Fibroblast of skin of scalp (primary cell): ENCODE measurements at places on chromosomes 4 and X.
A peak's percentile ranks its signal among the peaks of the same experiment; 100 is the strongest.

DNA sequence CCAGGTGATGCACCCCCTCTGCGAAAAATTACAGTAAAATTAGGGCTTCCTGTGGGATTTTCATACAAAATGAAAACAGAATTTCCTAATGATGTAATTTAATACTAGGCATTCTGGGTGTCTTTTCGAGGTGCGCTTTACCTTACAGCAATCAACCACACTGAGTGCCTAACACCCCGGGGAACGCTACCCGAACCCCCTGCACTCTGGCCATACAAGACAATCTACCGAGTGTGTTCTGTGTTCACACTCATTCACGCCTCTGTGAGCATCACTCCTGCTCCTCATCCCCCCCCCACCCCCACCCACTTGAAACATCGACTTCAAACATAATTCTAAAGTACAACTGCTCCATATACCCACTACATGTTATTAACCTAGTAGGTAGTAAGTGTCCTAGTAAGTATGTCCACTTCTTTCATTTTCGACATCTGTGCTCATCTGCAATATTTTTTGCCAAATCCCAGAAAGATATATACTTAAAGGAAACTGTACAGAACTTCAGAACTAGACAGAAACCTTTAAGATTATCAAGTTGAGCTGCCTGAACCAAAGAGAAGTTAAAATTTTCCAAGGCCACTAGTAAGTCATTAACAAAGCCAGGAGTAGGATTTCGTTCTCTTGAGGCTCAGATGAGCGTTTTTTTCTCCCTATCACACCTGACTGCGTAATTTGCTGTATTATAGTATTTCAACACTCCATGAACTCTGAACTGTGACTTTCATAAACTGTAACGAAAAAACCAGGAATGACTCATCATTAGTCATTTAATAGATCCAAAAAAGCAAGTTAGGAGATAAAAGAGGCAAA lies 80.0 kb downstream of the FAT1 start:
- peak; percentile 20 for DNase-seq

DNA sequence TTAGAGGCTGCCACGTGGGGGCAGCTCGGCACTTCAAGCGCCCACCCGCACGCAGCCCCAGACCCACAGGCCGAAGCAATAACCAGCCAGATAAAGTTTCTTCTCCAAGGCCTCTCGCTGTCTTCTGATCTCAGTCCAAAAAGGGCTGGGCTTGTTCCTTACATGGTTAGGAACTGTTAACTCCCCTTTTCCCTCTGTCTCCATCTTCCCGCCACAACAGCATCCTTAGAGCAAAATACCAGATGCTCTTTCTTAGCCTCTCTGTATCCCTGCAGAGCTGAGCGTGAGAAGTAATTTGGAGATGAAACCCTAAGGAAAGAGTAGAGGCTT lies 23.4 kb upstream of the KIAA1210 start:
- no peak for DNase-seq

DNA sequence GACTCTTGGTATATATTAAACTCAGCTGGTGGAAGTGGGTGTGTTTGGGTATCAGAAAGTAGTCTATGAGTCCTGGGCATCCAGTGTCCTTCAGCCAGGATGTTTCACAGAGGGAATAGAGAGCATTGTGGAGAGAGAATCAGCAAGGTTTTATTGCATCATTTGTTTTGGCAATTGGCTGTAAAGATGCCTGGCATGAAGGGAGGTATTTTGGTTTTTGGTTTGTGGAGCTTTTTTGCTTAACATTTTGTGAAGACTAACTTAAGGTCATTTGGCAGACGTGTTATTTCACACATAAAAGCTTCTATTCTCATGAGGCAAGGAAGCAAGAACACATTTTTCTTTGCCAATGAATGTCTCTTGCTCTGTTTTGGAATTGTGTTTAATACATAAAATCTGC lies 71.1 kb downstream of the DCLK2 start:
- DNase-seq: peak; percentile 63

DNA sequence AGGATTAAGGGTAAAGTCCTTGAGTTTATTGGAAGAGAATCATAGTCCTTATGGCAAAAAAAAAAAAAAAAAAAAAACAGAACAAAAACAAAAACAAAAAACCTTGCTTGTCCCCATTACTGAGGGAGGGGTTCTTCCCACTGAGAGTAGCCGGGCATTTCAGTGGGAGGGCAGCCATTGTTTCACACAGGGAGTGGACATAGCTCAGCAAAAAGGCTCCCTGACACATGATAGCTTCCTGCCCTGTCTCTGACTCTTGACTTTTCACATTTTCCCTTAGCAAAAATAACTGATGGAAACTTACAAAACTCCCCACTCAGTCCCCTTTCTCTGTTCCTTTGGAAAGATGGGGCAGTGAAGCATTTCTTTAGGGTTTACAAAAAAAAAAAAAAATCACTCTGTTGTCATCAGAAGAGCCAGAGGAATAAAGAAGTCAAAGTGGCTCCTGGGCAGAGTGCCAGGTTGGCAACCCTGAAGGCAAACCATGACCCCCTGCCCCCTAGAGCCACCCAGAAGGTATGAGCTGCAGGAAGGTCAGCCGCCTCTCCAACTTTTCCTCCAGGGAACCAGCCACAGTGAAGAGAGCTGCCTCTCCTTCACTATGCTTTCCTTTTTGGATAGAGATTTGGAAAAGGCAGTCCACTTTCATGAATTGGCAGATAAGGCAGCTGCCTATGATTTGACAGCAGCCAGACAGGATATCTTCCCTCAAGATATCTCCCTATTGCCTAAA lies 170.6 kb downstream of the KDR start:
- no peak for DNase-seq

DNA sequence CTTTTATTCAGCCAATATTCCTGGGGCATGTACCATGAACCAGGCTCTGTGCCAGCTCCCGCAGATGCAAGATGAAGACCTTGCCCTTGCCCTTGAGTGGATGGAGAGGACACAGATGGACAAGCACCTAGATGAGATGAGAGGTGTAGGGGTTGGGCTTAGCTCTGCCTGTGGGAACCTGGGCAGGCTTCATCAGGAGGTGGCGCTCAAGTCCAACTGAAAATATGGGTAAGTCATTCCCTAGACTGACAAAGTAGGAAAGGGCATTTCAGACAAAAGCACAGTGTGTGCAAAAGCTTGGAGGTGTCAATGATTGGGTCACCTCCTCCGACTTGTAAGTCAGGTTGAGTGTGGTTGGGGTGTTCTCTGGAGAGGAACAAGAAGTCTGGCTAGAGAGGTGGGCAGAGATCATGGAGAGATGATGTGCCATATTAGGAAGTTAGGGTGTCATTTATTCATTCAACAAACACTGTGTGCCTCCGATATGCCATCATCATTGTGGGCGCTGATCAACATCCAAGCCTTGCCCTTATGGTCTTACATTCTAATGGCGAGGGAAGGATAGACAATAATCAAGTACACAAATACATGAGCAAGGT lies 64.6 kb downstream of the ANAPC4 start:
- peak; percentile 54 for DNase-seq

- no peak for DNase-seq
These were observed 78.2 kb upstream of the C4orf54 start for GRCh38 chr4:99735822-99736221.

DNA sequence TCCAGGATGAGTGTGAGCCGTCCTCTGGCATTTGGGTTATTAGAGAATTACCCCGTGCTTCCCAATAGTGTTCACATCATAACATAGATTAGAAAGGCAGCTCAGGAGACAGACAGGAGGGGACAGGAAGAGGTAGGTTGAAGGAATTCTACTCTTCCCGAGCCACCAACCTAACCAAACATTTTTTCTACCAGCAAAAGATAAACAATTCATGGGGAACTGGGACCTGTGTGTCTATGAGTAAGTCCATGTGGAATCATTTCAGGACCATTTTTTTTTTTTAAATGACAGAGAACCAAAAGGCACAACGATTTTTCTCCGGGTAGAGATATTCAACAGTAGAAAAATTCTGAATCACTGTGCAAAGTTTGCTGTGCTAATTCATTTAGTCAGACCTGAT lies 174.2 kb upstream of the ETNPPL start:
- peak; percentile 24 for DNase-seq

- DNase-seq: no peak
These were observed 1.5 kb downstream of the FUNDC2 start for GRCh38 chrX:155028129-155028528.

DNA sequence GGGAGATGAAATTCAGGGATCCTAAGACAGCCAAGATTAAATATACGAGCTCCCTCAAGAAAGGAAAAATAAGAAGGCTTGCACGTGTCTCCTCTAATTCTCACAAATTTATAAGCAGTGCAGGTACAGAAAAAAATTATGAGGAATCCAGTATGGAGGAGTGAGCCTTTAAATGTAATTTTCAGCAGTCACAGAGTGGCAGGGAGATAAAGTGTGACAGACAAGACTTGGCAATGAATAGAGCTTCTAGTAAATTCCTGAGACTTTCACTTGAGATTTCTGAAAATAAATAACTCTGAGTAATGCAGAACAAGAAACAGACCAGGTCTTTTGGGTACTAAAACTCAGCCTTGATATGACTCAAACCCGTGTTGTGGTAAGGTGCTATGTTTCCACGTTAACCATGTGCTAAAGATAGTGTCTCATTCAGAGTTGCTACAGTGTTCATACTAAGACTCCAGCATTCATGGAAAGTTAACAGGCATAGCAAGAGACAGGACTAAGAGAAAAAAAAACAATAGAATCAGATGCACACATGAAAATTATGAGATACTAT lies 119.8 kb downstream of the SPOCK3 start:
- no peak for DNase-seq

DNA sequence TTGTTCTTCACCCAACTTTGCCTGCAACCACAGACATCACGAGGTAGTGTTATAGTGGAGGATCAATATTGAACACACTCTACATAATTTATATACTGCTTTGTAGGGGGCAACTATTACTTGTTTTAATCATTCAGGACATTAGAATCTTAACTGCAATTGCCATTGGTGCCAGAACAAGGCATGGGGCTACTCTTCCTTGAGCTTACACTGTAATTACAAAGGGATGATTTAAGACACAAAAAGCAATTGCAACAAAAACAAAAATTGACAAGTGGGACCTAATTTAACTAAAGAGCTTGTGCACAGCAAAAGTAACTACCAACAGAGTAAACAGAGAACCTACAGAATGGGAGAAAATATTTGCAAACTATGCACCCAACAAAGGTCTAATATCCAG lies 24.0 kb upstream of the DDX53 start:
- no peak for DNase-seq

GRCh38 chr4:107592519-107592918 lies 127.5 kb downstream of the PAPSS1 start:
- DNase-seq: no peak
